Smooth muscle cell of the umbilical artery (primary cell): ENCODE measurements at places on chromosomes 1 and 21. TPM values are rescaled to one million over a fixed set of nuclear protein-coding genes. Genes with fewer than 3 reads are reported as not detected.

Gene EMC1
- 138 and 177 TPM in 2 replicates for total RNA-seq

Gene MMP23B
- 17.6 and 23.2 TPM in 2 replicates for total RNA-seq

Gene TSSK3
- 0.30 TPM in 1 of 2 replicates, not detected in the other for total RNA-seq

Gene CAPN8
- not detected in 2 replicates for total RNA-seq

Gene LCE3E
- not detected in 2 replicates for total RNA-seq

Gene SMCP
- not detected in 2 replicates for total RNA-seq

Gene PYHIN1
- not detected in 2 replicates for total RNA-seq

Gene OLFM3
- not detected in 2 replicates for total RNA-seq

Gene ZNF593OS
- not detected in 2 replicates for total RNA-seq

Gene ARTN
- 0.30 TPM in 1 of 2 replicates, not detected in the other for total RNA-seq

Gene SERTAD4
- total RNA-seq: 0.59 and 0.78 TPM in 2 replicates
